ENCODE measurements at places on chromosomes 2 and 18.

DNA sequence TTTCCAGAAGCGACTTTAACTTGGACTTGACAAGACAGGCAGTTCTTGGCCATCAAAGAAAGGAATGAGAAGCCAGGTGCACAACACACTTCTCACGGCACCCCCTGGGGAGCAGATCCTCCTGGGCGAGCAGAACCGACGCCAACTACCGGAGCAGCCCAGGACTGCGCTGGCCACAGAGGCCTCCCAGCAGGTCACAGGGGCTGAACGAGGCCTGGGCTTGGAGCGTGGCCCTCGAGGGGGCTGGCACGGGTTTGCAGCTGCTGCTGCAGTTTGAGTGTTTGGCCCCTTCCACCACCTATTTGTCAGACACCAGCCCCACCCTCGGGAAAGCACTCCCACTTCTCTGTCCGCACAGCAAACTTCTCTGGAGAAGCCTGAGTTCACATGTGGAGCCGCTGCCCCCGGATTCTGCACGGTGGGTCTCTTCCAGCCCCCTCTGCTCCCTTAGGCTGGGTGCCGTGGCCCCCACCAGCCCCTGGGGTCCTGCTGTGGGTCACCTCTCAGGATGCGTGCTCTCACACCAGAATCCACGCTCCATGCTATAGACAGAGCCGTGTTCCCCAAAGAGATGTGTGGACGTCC lies 306.7 kb upstream of the SALL3 start:
- DNase-seq: no peak

DNA sequence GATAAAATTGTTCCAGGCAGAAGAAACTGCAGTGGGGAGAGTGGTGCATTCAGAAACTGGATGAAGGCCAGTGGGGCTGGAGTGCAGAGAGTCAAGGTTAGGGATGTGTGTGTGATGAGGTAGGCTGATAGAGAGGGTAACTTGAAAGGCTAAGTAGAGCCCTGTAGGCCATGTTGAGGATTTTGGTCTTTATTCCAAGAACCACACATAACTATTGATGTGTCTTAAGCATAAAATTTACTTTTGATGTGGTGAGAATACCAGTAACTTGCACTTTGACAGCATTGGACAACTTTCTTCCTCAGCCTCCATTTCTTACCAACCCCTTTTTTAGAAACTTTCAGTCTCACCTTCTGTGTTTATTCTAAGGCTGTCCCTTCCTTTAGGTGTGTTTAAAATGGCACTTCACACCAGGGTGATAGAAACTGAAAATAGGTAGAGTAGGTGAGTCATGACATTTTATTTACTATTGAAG lies 22.6 kb downstream of the MTX2 start:
- no peak for DNase-seq

GRCh38 chr2:159635006-159635789 lies 18.9 kb upstream of the BAZ2B start:
- no peak for DNase-seq

DNA sequence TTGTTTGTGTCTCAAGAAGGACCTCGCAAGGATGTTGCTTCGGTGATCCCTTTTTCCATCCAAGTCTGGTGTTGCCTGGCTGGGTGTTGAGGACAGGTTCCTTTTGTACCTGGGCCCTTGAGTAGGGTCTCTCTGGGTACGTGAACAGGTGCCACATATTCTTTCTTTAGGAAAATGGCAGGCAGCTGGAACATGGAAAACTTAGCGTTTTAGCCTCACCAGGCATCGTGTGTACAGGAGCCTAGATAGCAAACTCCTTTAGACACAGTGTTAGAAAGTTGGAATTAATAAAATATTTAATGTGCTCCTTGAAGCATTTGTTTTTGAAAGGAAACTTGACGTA lies 54.3 kb upstream of the RBM44 start:
- no peak for DNase-seq

DNA sequence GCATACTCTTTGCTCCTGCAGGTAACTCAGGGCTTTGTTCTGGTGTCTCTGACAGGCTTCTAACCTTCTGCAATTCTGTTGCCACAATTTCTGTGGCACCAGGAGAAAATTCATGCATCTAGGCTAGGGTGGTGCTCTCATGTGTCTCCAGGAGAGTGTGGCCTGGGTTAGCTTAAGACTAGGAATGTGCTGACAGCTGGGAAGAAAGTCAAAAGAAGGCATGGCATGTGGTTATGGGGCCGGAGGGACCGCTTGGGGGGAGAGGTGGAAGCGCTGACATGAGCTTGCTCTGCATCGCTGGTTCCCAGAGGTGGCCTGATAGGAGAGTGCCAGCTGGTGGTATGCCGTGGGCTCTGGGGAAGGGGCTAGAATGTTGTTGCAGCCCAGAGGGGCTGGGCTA lies 173.3 kb upstream of the TNP1 start:
- no peak for DNase-seq

DNA sequence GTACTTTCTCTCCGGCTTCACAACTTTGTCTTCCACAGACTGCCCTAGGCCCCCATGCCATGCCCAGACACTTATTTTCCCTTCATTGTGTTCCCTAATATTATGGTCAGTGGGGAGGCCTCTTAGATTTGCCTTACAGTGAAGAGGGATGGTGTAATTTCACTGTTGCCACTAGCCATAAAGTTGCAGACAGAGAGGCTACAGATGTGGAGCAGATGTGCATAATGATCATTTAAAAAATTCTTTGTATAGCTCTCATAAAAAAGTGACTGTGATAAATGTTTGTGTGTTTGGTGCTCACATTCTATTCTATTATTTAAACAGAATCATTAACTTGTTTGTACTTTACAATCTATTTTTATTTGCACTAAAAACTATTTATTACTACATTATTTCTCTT lies 67.5 kb upstream of the FN1 start:
- no peak for DNase-seq

DNA sequence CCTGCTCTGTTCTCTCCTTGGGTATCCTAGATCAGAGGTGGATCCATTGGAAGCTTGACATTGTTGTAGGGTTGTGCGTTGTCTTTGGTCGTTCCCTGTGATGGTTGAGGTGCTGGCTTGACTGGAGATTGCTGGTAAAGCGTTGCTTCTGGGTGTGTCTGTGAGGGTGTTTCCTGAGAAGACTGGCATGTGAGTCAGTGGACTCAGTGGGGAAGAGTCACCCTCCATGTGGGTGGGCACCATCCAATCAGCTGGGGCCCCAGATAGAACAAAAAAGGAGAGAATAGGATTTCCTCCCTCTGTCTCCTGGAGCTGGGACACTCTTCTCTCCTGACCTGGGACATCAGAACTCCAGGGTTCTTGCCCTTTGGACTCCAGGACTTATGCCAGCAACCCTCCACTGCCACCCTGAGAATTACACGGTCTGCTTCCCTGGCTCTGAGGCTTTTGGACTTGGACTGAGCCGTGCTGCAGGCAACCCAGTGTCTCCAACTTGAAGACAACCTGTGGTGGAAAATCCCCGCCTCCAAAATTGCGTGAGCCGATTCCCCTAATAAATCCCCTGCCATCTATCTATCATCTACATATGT lies 14.8 kb upstream of the REEP1 start:
- no peak for DNase-seq

All from activated CD8-positive, alpha-beta memory T cell treated with anti-CD3 and anti-CD28 coated beads, Interleukin-2, amount 50 U/mL, for 48 hours (primary cell).